ENCODE measurements at places on chromosomes 5 and 9. TPM values are rescaled to one million over a fixed set of nuclear protein-coding genes. Genes with fewer than 3 reads are reported as not detected.
A peak's percentile ranks its signal among the peaks of the same experiment; 100 is the strongest.

- no peak for DNase-seq
Measured at GRCh38 chr5:119174578-119175163, 103.8 kb downstream of the DMXL1 start.

DNA sequence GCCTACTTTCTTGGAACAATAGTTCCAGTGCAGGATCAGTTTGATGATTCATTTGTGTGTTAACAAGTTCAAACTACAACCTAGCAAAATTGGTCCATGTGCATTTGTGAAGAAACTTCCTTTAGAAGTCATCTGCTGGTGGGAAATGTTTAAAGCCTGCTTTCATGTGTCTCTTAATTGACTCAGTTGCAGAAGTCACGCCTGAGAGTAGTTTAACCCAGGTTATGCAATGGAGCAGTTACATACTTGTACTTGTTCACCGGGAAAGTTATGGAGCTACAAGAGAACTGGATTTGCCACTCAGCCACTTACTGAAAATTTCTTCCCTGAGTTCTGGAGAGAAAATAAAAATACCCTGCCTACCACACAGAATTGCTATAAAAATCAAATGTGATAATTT is 1397.8 kb downstream of the PTPRD start:
- no peak for DNase-seq

GRCh38 chr5:147487031-147487750 is 22.7 kb downstream of the DPYSL3 start:
- DNase-seq, result no peak

DNA sequence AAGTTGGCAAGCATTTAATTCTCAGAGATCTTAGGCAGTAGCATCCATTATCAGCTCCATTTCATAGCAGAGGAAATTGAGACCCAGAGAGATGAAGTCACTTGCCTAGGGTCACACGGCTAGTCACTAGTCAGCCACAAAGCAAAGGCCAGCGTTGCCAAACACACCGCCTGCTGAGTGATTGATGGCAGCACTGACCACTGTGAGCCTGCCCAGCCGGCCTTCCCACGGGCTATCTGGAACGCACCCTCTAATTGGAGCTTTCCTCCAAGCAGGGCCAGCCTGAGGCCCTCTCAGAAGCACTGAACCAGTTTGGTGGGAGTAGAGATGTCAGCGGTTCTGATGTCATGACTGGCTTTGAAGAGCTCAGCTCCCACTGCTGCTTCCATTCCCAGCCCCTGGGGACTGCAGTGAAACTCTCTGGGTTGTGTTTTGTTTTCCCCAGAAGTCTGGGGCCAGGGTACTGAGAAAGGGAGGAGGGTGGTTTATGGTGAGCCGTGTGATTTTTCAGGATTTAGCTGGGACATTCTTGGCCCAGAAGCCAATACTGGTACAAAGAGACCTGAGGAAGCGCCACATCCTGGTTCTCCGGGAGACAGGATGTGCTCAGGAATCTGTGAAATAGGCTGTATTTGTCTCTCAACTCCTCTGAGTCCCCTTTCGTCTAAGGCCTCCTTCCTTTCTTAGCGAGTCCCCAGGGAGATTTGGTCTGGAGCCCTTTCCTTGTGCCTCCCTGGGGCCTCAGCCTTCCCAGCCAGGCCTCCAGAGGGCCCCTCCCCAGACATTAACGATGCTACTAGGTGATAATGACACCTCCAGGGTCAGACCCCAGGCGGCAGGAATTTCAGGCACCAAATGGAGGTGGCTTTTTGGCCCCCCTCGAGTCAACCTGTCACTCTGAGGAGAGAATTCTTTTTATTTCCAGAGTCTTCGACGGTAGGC is 44.5 kb downstream of the SPRY4 start:
- DNase-seq, result peak; percentile 79

- DNase-seq, result peak; percentile 72
Measured at GRCh38 chr9:132409828-132410528, at the start of gene CFAP77. Gene CFAP77, plus strand, starts transcription at chr9:132410211. Its CDS starts 61 bp downstream, at chr9:132410272.

GRCh38 chr5:113047234-113047633 is 70.6 kb downstream of the DCP2 start:
- no peak for DNase-seq

GRCh38 chr9:128304971-128305288 is 17.3 kb downstream of the TRUB2 start:
- DNase-seq, result no peak

DNA sequence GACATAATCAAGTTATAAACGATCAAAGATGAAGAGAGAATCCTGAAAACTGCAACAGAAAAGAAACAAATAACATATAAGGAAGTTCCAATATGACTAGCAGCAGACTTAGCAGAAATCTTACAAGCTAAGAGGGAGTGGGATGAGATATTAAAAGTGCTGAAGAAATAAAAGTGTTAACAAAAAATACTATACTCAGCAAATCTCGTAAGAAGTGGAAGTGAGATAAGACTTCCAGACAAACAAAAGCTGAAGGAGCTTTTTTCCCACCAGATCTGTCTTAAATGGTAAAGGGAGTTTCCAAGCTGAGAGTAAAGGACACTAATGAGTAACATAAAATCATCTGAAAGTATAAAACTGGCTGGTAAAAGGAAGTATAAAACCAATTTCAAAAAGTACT is 2036.0 kb upstream of the C9orf72 start:
- no peak for DNase-seq

GRCh38 chr9:127285965-127286364 is 21.4 kb downstream of the GARNL3 start:
- no peak for DNase-seq

DNA sequence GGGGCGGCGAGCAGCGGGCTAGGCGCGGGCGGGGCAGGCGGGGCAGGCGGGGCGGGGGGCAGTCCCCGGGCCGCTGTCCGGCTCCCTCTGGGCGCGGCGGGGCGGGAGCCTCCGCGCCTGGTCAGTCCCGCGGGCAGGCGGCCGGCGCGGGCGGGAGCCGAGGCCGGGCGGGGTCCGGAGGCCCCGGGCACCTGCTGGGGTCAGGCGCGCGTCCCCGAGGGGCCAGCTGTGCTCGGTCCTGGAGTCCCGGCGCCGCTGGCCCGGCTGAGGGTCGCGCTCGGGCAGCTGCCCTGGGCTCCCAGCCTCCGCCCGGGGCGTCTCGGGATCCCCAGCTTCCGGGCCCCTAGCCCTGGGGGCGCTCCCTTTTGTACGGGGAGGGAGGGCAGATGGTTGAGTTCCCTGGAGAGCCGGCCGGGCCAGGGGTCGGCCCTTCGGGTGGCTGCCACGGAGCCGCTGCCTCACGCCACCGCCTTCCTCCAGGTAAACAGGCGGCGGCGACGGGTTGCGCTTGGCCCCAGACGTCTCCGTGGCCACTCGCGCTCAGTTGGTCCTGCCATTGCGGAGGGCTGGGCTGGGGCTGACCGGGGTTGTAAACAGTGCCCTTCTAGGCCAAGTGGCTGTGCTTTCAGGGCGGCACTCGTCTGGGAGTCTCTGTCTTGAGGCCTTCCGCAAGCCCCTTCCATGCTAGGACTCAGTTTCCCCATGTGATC is 473 bp downstream of the ZBTB34 start:
- peak; percentile 49 for DNase-seq

DNA sequence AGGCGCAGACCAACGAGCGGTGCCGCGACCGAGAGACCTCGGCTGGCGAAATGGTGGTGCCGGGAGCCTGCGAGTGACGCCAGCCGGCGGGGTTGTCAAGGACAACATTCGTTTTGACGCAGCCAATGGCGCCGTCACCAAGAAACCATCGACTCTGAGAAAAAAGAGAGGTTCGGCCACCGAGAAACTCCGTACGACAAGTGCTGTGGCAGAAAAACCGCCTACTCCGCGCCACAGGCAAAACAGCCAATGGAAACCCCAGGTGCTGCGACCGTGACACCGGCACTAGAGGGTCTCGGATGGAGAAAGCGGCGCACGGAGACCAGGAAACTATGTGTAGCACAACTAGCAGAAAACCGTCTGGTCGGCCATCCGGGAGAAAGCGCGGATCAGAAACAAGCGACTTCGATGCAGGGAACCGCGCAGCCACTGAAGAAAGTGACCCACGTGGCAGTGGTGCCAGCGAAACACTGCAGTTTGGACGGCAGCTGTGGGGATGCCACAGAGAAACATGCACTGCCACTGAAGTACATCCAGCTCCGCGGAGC is 88.8 kb downstream of the ANXA2R start:
- peak; percentile 41 for DNase-seq

- no peak for DNase-seq
Measured at GRCh38 chr9:136347472-136348256, 15.9 kb downstream of the DNLZ start.

GRCh38 chr5:19977099-19977498 is 10.9 kb downstream of the CDH18 start:
- DNase-seq, result no peak

DNA sequence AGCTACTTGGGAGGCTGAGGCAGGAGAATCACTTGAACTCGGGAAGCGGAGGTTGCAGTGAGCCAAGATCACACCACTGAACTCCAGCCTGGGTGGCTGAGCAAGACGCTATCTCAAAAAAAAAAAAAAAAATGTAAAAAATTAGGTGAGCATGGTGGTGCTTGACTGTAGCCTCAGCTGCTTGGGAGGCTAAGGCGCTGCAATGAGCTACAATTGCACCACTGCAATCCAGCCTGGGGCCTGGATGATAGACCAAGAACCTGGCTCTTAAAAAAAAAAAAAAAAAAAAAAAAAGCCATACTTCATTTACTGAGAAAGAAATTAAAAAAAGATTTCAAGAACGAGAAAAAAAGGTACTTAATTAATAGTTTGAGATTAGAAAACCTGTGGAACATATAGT is 62.1 kb downstream of the SVEP1 start:
- no peak for DNase-seq

- DNase-seq, result peak; percentile 76
Measured at GRCh38 chr5:134127376-134127861, 12.9 kb downstream of the TCF7 start.

GRCh38 chr5:154487541-154487940 is 9.5 kb upstream of the HAND1 start:
- DNase-seq, result no peak

The CDO1 gene
- total RNA-seq, result 5.4 TPM

The GTF3C4 gene
- total RNA-seq, result 9.9 TPM

The SCAMP1 gene
- 31.6 TPM for total RNA-seq

Measured in left ventricle myocardium superior (tissue), 1 donor.